ENCODE measurements at places on chromosomes 7 and 10.
A peak's percentile ranks its signal among the peaks of the same experiment; 100 is the strongest.

- DNase-seq, result no peak
Observed at GRCh38 chr7:18993933-18994668, 123.3 kb downstream of the TWIST1 start.

DNA sequence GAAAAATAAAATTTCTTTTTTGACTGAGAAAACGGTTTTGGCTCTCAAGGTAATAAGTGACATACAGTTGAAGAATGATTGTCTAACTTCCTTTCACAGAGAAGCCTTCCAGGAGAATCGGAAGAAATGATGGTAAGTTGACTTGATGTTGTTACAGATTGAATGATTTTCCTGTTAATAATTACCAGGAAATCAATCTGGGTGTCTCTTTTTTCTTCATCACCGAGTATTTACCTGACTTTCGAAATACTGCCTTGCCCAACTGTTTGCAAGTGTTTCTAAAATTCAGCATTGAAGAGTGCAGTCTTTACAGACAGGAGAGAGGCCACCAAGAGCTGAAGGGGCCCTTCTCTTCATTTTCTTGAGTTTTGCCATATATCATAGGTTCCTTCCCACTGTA, 4.0 kb downstream of the ITIH2 start:
- DNase-seq, result no peak

DNA sequence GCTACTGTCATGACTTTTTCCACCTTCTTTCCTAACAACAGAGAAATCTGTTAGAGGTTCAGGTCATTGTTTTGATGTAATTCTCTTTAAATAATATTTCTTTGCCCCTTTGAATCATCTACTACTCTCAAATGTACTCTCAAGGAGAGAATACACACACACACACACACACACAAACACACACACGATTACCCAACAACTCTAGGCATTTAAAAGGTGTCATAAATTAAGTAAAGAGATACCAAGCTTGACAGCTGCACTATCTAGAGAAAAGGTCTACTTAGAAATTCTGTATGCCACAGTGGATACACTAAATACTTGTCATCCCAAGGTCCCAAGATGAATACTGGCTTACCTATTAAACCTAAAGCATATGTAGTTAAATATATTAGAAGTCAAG, 4.8 kb downstream of the PANK1 start:
- no peak for DNase-seq

DNA sequence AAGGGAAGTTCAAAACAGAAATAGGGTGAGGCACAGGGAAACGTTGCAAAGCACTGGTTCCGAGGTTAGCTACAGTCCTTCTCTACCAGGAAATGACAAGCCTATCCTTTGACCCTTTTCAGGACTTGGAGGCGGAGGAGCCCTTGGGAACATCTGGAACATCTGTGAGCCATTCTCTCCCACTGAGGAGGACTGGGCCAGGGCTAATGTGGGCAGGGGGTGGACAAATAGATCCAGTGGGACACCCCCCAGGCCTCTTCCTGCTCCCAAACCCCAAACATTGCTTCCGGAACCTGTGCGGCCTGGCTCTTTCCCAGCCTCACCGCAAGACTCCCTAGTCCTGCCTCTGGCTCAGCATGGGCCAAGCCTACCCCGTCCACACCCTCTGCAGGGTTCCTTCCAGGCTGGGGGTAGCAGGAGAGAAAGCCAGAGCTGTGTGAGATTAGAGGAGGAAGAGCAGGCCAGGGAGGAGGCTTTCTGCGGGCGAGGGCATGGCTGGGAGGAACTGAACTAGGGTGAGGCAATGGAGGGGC, 36.5 kb downstream of the GHRHR start:
- DNase-seq, result no peak

- peak; percentile 84 for DNase-seq
Observed at GRCh38 chr7:37832194-37832593, 16.2 kb upstream of the NME8 start.

DNA sequence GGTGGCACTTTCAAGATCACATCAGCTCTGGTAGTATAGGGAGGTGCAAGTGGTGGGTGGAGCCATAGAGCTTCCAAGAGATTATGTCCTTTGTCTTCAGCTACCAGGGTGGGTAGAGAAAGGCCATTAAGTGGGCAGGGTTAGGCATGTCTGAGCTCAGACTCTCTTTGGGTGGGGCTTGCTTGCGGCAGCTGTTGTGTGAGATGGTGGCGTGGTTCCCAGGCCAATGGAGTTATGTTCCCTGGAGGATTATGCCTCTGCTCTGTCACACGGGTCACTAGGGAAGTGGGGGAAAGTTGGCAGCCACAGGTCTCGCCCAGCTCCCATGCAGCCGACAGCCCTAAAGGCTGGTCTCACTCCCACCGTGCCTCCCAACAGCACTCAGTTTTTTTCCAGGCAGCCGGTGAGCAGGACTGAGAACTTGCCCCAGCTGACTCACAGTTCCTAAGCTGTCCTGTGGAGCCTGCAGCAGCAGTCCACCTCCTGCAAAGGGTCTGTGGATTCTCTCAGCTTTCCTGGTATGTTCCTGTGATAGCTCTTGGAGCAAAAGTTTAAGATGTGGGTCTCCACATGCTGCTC, 459.0 kb downstream of the SH2D4B start:
- no peak for DNase-seq

DNA sequence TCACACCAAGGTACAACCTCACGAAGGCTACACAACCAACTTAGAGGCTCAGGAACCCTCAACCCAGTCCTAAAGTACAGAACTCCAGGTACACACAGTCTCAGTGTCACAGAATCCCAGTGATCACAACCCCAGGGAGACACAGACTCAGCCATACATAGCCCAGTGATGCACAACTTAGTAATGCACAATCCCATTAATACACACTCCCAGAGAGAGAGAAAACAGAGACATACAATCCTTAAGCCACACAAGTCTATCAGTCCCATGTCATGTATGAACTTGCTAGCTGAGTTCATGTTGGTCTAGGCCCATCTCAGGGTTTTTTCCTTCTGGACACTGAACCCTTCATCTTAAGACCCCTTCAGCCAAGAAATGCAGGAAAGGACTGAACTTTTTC, 4.6 kb downstream of the KCNIP2 start:
- no peak for DNase-seq

DNA sequence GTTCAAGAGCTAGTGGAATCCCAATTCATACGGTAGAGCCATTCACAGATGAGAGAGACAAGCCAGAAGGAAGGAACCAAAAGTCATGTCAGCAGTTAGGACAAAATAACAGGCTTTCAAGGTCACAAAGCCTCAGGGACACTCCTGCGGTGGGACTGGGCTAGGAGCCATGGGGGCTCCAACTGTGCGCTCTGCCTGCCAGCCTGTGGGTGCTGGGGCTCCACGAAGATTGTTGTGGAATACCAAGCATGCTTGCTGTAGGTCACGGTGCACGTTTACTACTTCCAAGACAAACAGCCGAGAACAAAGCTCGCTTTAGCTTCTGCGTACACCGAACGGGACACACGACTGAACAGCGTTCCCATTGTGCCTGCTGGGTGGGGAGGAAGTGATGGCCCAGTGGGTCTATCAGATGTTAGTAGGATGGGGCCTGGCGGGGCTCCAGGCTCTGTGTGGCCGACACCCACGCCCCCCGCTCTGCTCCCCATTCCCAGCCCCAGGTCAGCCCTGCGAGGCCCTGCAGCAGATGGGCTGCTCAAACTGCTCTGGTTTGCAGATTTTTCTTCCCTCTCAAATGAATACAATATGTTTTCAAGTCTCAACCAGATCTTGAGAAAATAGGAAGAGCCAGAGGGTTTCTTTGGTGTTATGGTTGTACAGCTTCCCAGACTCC, 158.9 kb downstream of the EGFR start:
- peak; percentile 62 for DNase-seq

- DNase-seq, result no peak
Observed at GRCh38 chr10:12476656-12477055, 127.3 kb downstream of the CAMK1D start.

DNA sequence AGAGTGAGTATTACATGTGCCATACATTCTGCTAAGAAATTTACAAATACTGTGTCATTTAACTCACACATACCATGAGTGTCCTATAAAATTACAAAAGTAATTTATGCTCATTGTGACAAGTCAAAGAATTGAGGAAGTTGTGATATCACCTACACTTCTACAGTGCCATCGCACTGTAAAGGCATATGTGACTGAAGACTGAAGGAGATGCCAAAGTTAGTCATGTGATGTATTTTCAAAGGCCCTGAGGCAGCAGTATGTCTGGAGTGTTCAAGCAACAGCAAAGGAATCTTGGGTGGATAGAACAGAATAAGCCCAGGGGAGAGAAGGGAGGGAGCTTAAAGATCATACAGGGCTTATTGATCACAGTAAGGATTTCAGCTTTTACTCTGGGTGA, 176.8 kb downstream of the WNT2 start:
- no peak for DNase-seq

DNA sequence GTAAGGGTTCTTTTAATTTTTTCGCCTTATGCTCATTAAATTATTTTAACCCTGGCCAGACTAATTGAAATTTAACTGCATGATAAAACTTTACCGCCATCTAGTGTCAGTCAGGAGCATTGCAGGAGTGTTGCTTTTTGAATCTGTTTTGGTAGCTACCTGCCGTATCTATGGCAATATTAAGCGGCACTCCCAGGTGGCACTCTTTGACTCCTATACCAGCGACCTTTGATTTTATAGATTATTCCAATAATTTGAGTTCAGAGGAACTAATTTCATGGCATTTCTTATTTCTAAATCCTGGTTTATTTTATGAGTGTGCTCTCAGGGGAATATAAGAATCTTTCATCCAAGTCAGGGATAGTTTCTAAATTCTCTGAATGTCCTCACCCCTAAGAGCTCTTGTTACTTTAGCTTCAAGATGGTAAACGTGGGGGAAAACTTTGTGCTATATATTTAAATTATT, 198.9 kb downstream of the REEP3 start:
- DNase-seq, result peak; percentile 67

GRCh38 chr7:24158975-24159374, 125.0 kb upstream of the NPY start:
- no peak for DNase-seq

DNA sequence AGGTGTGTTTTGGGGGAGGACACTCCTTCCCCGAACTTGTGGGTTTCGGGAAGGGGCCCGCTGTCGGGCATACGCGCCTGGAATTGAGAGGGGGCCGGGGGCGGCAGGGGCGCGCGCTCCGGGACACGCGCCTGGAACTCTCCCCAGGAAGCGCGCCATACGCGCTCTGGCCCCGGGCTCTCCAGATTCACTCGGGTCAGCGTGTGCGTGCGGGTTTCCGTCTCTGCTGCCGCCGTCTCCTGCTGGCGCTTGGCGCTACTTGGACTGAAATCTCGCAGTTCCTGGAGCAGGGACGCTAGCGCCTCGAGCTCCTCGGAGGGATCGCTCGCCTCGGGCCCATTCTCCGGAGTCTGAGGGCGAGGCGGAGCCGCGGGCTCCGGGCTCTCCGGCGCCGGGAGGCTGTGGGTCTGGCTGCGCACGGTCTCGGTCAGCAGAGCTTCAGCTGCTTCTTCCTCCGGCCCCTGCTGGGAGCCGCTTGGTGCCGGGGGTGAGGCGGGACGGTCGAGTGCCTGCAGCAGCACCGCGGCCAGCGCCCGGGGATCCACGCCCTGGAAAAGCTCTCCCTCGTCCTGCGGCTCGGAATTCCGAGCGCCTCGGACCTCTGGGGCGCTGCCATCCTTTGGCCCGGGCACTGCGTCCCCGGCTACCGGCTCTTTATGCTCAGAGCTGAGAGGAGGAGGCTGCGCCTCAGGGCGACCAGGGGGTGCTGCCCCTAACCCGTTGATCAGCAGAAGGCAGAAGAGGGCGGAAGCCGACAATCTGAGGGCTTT, 1.1 kb downstream of the VGF start:
- no peak for DNase-seq

GRCh38 chr7:3154317-3154716, 110.7 kb upstream of the CARD11 start:
- no peak for DNase-seq

- peak; percentile 29 for DNase-seq
Observed at GRCh38 chr10:113020838-113021237, 70.8 kb downstream of the TCF7L2 start.

GRCh38 chr10:44193166-44193565, 191.7 kb downstream of the CXCL12 start:
- no peak for DNase-seq

DNA sequence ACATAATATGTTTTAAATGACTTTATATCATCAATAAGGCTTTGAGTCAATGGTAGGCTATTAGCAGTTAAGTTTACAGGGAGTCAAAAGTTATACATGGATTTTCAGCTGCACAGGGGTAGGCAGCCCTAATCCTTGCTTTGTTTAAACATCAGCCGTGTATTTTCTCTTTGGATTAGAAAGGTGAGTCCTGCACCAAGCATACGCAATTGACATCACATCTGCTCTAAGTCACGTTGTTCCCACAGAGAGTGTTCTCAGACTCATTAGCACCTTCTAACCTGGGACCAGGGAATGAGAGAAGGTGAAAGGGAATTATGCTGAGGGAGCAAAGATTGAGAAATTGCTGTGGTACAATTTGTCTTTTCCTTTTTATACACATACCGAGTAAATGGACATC, 148.6 kb upstream of the ZNF804B start:
- no peak for DNase-seq

DNA sequence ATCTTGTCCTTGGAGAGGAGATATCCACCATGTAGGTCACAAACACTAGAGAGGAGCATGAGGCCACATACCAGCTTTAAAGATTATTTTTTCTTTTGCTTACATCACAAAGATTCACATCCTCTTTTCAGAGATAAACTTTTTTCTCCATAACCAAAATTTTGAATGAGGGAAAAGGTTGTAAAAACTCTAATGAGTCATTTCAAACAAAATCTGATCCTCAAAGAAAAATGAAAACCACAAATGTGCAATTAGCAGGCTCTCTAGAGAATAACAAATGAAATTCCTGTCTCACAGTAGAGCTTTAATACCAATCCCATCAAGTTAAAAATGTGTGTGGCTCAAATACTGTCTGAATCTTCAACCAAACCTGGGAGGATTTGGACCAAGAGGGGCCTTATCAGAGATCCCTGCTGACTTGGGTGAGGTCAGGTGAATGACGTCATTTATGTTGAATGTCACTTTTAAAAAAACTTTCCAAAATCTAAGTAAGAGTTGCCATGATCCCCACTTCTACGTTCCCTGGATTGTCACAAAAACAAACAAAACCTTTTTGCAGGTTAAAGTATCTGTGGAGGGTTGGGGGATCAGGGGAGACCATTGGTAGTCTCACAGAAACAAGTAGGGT, 261.5 kb upstream of the NPSR1 start:
- DNase-seq, result no peak

GRCh38 chr7:87178320-87178719, 26.1 kb downstream of the DMTF1 start:
- no peak for DNase-seq

GRCh38 chr10:34596351-34596750, 218.7 kb downstream of the PARD3 start:
- no peak for DNase-seq

- DNase-seq, result no peak
Observed at GRCh38 chr10:79250259-79250658, 97.0 kb upstream of the PPIF start.

GRCh38 chr7:119270045-119270464, 1002.9 kb upstream of the KCND2 start:
- peak; percentile 54 for DNase-seq

Measured in mucosa of gallbladder (tissue), 1 donor.